ENCODE measurements at places on chromosomes 7 and 10.

GRCh38 chr7:104861729-104862390 is 152.1 kb upstream of the KMT2E start:
- DNase-seq, result no peak

GRCh38 chr10:112382515-112383235 is 8.8 kb downstream of the ACSL5 start:
- no peak for DNase-seq

- no peak for DNase-seq
These were observed 206.1 kb upstream of the NPSR1 start for GRCh38 chr7:34451923-34452322.

DNA sequence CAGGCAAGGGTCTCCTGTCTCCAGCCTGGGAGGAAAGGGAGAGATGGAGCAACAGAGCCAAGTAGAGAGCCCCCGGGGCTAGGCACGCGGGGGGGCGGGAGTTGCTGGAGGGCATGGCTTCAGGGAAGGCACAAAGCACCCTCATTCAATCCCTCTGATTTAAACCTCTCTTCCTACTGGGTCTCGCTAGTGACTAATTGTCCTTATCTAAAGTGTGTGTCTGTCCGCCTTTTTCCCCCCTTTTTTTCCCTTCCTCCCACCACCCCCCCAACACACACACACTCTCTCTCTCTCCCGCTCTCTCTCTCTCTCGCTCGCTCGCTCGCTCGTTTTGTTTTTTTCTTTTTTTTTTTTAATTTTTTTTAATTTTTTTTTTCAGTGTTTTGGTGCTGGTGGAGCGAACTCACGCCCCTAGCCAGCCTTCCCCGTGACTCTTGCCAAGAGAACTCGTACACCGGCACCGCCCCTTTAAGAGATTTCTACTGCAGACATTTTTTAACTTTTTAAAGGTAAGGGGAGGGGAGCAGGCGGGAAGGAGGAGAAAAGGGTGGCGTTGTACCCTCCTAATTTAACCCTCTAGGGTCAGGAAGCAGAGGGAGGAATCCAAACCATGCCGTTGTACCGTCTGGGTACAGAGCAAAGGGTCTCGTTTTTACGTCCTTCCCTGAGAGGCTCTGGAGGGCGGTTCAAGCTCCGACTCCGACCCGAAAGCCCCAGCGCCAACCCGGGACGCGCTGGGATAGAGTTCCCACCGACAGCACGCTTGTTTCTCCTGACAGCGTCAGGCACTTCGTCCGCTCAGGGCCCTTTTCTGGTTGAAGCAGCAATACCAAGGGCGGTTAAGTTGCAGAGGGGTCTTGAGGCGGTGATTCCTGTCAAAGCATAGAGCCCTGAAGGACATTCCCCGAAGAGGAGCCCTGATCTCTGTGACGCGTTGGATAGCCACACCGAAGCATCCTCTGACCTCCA is at the start of gene HPSE2:
Gene HPSE2, minus strand, starts transcription at position 195 of the 969 bp plus-strand sequence.
- peak; percentile 90 for DNase-seq

GRCh38 chr7:13633857-13634256 is 355.6 kb downstream of the ETV1 start:
- DNase-seq, result no peak

DNA sequence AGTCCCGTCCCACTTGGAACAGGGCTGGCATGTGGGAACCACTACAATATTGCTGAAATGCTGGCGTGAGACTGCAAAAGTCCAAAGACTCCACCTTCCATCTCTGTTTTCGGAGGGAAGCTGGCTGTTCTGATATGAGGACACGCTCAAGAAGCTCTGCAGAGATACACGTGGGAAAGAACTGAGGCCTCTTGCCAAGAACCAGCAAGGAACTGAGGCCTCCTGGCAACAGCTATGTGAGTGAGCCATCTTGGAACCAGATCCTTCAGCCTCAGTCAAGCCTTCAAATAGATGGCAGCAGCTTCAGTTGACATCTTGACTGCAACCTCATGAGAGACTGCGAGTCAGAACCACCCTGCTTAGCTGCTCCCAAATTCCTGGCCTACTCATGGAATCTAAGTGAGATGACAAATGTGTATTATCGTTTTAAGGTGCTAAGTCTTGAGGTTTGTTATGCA is 30.8 kb downstream of the SGMS1 start:
- no peak for DNase-seq

- no peak for DNase-seq
These were observed 3.2 kb upstream of the MUC3A start for GRCh38 chr7:100946111-100946510.

DNA sequence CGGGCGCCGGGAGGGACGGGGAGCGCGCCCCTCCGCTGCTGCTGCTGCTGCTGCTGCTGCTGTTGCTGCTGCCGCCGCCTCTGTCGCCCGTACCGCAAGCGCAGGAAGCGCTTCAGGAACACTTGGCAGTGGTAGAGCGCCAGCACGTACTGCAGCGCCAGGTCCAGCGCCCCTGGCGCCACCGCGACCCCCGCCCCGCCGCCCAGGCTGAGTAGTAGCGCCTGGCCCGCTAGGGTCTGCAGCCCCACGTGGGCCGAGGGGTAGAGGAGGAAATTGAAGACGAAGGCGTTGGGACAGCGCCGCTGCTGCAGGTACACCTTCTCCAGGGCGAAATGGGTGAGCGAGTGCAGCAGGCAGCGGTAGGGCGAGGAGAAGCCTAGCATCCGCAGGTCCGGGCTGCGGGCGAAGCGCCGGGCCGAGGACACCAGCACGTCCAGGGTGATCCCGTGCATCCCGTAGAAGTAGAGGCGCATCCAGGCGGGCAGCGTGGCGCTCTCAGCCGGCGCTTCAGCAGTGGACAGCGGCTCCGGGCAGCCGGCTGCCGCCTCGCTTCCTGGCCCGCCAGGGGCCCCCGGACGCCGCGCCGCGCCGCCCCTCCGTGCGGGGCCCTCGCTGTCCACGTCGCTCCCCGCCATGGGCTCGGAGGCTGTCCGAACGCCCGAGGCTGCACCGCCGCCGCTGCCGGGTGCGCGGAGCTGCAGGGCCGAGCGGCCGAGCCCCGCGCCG is at the start of gene TMEM229A:
Gene TMEM229A, minus strand, starts transcription at position 699 of the 726 bp plus-strand sequence. Its CDS starts 64 bp downstream, at position 635.
- peak; percentile 77 for DNase-seq

GRCh38 chr7:92994901-92995300 is 122.9 kb downstream of the SAMD9 start:
- no peak for DNase-seq

GRCh38 chr10:15504101-15504840 is 133.2 kb upstream of the FAM171A1 start:
- DNase-seq, result no peak

- no peak for DNase-seq
These were observed 208.5 kb upstream of the NRP1 start for GRCh38 chr10:33542752-33543505.

- no peak for DNase-seq
These were observed 567.7 kb downstream of the ETV1 start for GRCh38 chr7:13421776-13422175.

DNA sequence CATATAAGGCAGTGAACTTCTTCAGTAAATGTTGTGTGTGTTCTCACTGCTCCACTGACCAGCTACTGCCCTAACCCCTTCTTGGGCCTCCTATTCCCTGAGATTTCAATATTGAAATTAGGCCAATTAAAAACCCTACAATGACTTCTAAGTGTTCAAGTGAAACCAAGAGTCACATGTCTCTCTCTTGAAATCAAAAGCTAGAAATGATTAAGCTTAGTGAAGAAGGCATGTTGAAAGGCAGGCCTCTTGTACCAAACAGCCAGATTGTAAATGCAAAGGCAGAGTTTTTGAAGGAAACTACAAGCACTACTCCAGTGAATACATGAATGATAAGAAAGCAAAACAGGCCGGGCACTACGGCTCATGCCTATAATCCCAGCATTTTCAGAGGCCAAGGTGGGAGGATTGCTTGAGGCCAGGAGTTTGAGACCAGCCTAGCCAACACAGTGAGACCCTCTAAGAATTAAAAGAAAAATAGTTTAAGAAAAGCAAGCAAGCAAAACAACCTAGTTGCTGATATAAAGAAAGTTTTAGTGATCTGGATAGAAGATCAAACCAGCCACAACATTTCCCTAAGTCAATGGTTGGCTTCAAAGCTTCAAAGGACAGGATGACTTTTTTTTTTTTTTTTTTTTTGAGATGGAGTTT is 22.3 kb downstream of the BRAF start:
- DNase-seq, result no peak

DNA sequence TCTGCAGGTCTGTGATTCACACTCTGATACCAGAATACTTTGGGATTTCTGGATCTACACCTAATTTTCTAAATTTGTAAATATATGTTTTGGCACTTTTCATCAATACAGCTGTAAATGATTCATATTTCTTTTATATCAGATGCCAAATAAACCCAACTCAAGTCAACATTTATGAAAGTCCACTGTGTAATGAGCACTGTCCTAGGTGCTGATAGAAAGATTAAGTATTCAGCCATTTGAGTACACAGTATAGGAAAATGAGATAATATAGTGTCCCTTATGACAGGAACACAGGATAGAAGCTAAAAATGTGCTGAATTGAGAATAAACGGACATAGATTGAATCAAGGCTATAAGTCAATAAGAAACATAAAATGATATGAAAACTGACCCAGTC is 6.4 kb downstream of the ANXA7 start:
- no peak for DNase-seq

- no peak for DNase-seq
These were observed 30.9 kb upstream of the LMTK2 start for GRCh38 chr7:98075801-98076200.

- DNase-seq, result no peak
These were observed 30.3 kb downstream of the PTN start for GRCh38 chr7:137313201-137313600.

DNA sequence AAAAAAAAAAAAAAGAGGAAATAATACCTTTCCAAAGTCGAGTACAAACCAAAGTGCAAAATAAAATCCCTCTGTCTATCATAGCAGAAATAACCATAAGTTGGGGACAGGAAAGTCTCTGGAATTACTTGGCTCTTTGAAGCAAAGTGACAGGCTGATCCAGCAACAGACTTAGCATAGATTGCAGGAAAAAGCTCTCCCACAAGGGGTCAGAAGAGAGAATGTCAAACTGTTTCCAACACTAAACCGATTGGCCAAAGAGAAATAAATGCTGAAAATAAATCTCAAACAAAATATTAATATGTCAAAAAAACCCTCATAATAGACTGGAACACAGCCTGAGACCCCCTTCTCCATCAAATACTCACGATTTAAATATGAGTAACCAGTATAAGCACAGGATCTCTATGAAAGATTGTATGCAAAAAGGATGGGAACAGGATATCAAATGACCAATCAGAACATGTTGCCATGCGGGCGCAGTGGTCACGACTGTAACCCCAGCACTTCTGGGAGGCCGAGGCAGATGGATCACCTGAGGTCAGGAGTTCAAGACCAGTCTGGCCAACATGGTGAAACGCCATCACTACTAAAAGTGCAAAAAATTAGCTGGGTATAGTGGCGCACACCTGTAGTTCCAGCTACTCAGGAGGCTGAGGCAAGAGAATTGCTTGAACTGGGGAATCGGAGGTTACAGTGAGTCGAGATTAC is 1000.7 kb upstream of the LRRN3 start:
- peak; percentile 57 for DNase-seq

DNA sequence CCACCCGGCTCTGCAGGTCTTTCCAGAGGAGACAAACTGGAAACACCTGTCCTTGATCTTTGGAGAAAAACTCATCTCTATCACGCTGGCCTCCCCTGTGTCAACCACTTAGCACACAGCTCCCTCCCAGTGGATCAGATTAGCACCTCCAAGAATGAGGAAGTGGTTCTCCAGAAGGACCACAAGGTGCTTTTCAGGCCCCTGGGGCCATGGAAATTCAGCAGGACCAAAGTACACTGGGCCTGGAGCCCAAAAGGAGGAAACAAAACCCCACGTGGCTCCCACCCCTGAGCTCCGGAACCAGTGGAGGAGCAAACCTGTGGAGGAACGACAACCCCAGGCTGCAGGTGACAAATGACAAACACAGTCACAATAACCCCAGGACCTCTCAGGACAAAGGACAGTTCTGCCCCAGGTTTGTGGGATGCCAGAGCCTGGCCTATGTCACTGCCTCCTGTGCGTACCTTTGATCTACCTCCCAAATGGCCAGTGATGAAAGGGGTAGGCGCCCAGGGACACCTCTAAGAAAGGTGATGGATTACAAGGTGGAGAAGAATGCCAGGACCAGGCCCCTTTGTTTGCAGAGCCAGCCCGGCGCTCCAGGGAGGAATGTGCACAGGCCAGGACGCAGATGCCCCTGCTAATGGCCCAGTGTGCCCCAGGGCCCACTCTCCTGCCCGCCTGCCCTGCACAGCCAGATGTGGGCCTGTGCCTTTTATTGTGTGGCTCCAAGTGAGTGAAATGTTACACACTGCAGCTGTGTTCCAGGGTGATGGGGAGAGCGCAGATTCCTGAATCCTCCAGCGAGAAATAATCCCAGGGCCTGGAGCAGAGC is 5.7 kb downstream of the TNS3 start:
- DNase-seq, result no peak

DNA sequence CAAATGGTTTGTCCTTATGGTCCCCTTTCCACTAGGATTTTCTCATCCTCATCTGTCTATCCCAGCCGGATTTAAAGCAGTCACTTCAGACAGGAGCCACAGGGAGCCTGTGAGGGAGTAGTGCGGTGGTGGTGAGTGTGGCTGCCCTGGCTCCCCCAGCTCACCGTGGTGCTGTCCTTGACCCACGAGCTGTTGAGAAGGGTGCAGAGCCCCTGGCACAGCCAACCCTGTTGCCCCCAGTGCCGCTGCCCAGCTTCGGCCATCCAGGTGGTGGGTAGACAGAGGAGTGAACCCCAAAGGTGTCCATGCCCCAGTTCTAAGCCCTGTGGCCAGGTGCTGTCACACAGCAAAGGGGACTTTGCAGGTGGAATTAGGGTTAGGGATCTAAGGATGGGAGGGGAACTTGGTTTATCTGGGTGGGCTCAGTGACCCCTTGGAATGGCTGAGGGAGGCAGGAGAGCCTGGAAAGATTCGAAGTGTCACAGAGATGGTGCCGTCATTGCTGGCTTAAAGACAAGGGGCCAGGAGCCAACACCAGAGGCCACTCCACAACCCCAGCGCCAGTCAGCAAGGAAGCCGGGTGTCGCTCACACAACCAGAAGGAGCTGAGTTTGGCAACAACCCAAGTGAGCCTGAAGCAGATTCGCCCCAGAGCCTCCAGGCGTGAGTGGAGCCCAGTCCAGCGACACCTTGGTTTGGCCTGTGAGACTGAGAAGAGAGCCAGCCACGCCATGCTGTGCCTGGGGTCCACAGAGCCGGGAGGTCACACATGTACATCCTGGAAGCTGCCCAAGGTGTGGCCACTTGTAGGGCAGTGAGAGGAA is 142.4 kb downstream of the ADCY1 start:
- no peak for DNase-seq

- DNase-seq, result peak; percentile 68
These were observed 103.8 kb downstream of the ATE1 start for GRCh38 chr10:121823993-121824463.

- no peak for DNase-seq
These were observed 52.7 kb downstream of the HIPK2 start for GRCh38 chr7:139725077-139725476.

DNA sequence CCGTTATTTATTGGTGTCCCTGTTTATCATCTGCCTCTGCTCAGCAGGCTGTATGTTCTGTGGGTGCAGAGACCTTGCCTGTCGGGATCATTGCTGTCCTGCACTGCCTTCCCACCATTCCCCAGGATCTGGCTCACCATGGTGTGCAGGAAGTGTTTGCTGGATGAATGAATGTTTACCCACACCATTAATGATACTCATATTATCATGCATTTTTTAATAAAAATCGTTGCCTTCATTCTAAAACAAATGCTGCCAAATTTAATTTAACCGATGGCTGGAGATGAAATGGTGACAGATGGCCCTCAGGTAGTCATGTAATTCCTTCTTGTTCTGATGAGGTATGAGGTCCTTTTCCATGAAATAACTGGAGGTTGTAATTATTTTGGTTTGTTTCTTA is 22.5 kb downstream of the PLPP4 start:
- no peak for DNase-seq

- no peak for DNase-seq
These were observed 205.6 kb downstream of the AUTS2 start for GRCh38 chr7:69803699-69804516.
